ENCODE measurements at places on chromosomes 1 and 21.

DNA sequence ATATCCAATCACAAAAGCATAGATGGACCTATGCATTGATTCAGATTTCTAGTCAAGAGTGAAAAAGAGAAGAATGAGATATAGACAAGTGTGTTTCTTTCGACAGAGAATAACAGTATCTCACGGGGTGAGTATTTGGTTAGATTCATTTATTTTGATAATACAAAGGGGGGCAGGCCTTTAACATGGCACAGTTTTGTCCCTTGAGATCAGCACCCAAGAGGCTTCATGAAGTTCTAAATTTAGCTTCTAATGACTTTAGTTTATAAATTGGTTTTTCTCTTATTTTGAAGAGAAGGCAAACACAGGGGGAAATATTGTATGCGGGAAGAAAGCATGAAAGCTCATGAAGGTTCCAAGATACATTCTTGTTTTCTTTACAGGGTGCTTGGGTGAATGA lies at the start of gene OR1C1:
Gene OR1C1 (minus strand): TSS at position 101 of the 400 bp plus-strand sequence. CDS start 2,150 bp downstream, outside the sequence.
- DNase-seq, result no peak

GRCh38 chr1:22517956-22518355 lies 45.3 kb upstream of the EPHA8 start:
- DNase-seq, result no peak

DNA sequence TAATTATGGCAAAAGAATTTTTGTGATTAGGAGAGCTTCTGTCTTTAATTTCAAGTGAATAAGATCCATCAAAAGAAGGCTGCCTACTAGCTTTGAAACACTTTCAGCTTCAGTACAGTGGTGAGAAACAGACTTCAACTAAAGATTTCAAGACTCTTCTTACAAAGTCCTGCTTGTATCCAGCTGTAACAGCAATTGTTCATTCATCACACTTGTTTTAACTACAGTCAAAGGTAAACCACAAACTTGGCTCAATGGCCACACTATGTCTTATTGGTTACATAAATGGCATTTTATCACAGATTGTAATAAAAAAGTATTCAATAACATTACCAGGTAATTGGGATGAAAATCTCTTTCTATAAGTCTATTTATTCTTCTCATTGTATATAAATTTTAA lies 59.2 kb downstream of the WARS2 start:
- no peak for DNase-seq

GRCh38 chr1:6927626-6928025 lies 142.4 kb downstream of the CAMTA1 start:
- no peak for DNase-seq

DNA sequence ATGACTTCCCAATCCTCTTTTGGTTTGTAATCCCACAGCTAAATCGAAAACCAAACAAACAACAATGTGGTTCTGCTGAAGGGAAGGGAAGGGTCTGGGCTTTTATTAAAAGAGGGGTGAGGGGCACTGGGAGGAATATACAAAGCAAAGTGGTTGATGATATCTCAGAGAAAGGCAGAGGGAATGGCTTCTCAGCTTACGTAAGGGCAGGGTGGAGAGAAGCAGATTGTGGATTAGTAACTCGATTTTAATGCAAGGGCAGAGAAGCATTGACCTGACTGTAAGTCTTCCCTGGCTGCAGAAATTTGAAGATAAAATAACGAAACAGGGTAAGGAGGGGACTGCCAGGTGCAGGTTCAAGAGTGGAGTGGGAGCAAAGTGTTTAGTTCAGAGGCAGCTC lies 438.2 kb upstream of the LRRC7 start:
- DNase-seq, result no peak

- no peak for DNase-seq
Measured at GRCh38 chr21:34202553-34203372, 129.4 kb downstream of the MRPS6 start.

GRCh38 chr1:201562257-201562656 lies 23.3 kb downstream of the NAV1 start:
- DNase-seq, result no peak

- no peak for DNase-seq
Measured at GRCh38 chr1:177505905-177506590, 335.3 kb downstream of the BRINP2 start.

GRCh38 chr1:206004826-206005225 lies 1.6 kb upstream of the RAB7B start:
- no peak for DNase-seq

DNA sequence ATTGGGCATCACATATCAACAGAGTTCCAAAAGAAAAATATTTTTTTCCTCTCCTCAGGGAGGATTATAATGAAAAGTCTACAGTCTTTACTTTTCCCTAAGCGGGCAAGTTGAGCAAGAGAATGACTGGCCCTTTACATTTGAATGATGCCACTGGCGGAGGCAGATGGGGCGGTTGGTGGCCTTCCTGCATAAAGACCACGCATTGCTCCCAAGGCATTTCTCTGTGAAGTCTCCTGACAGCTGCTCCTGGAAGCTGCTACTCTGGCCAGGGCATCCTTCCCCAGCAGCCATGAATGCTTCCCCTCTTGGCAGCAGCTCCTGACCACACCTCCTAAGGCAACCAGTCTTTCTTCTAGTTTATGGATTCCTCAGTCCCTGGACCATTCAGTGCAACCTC lies 161.1 kb upstream of the RRP15 start:
- DNase-seq, result no peak

DNA sequence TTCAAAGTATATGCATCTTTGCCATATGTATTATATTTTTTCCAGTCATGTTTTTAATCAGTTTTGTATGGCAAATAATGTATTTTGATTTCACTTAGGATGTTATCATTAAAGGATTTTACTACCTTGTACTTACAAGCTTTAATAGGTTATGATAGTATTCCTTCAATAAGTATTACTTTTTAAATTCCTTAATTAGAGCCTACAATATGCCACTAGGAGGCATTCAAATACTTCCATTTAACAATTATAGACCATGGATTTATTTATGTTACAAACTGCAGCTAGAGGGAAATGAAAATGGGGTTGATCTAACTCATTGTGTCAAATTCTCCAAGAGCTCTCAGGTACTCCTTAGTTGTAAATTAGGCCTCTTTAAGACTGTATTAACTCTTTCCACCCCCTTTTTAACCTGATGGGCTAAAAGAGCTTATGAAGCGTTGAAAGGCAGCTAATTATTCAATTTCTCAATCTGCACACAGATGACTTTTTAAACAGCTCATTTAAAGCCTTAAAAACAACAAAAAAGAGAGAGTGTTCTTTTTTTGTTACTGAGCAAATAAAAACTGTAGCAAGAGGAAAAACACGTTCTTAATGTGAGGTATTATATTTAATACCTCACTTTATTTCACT lies 156.2 kb downstream of the DENND1B start:
- no peak for DNase-seq

GRCh38 chr1:206832352-206832880 lies 33.0 kb upstream of the IL20 start:
- no peak for DNase-seq

DNA sequence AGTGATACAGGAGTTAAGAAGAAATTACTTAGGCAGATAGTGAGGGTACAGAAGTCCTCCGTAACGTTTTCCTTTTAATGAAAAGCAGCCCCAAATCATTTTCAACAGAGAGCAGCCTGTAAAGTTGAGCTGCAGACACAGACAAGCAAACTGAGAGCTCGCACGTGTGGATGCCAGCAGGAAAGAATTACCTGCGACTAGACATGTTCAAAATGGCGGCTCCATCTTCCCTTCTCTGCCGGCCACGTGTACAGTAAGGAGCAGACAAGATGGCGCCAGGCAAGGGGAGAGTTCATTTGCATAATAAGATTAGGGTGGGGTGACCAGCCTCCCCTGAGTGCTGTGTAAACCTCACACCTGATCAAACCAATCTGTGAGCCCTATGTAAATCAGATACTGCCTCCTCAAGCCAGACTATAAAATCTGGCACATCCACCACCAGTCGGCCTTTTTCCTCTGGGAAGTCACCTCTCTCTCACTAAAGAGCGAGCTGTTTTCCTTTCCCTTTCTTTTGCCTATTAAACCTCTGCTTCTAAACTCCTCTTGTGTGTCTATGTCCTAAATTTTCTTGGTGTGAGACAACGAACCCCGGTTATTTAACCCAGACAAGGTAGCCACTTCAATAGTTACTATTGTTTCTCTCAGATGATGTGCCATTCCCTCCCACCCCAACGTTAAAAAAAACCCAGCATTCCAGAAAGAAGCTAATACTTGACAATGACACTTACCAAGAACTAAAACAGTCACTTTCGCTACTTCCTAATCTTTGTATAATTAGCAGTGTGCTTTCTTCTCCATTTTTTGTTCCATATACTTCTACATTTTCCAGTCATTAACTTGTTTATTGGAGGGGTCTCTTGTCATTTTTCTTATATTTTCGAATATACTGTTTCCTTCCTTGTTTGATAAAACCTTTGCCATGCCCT lies 27.4 kb downstream of the DUSP10 start:
- DNase-seq, result no peak

GRCh38 chr1:9658199-9658598 lies 6.7 kb downstream of the PIK3CD start:
- DNase-seq, result no peak

Measured in cortex of kidney (tissue), 1 donor.